Chondrocyte (in vitro differentiated cells): ENCODE measurements at places on chromosomes 5 and 9.

DNA sequence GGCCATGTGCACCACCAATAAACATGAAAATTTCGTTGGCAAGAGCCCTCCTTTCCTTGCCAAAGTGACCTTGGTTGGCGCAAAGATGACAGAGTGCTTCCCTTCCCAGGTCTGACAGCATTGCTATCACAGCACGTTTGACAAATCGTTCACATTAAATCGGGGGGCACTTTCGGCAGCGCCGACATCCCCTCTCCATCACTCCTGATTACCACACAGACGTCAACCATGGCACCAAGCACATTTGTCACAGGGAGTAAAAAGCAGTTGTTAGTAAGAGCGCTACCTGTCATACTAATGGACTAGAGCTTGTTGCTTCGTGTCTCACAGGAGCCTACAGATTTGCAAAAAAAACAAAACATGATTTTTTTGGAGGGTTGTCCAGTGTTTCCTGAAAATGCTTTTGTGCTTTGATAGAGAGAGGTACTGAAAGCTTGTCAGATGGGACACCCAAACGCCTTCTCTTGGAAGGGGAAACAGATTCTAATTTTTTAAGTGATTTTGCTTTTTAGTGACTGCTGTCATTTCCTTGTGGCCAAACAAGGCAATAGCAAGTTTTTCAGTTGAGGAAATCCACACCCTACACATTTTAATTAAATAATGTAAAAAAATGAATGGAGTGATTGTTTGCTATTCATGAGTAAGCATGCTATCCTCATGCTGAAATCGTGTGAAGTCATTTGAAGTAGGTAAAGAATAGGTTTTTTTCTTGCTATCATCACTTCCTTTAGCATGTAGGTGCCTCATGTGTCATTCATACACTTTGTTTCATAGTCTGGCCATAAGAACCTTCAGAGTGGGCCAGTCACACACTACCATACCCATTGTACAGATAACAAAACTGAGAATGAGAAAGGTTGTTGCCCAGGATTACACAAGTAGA lies 682.8 kb upstream of the WWC1 start:
- DNase-seq, result no peak

GRCh38 chr9:137380606-137381005 lies 42.4 kb downstream of the EXD3 start:
- DNase-seq, result no peak

- no peak for DNase-seq
Measured at GRCh38 chr5:102853680-102854079, 98.6 kb downstream of the PAM start.

DNA sequence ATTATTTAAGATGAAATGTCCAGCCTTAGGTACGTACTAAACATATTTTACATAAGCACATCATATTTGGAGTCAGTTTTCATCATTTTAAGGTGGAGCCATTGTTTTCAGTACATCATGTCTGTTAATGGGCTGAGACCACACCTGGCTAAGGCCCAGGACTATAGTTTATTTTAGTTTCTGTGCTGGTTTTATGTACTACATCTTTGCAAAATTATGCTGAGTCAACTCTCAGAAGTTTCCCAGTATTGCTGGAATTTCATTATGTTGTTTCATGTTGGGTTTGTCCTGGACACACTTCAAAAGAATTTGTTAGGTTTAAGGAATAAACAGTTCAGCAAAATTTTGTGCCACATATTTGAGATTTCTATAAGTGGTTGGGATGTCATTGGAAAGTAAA lies 171.2 kb downstream of the CCDC171 start:
- no peak for DNase-seq
